Regular cardiac myocyte (primary cell): ENCODE measurements at places on chromosomes 3 and 15. TPM values are rescaled to one million over a fixed set of nuclear protein-coding genes. Genes with fewer than 3 reads are reported as not detected.

Gene ALPK3
- 3.3 and 5.4 TPM in 2 replicates for total RNA-seq

Gene KIF7
- total RNA-seq: 11.3 and 15.7 TPM in 2 replicates

Gene RRP9
- 24.0 and 65.4 TPM in 2 replicates for total RNA-seq

Gene RLBP1
- not detected in 2 replicates for total RNA-seq

Gene BTLA
- 0.56 TPM in 1 of 2 replicates, not detected in the other for total RNA-seq

Gene GOLGA8Q
- 0.58 and 1.4 TPM in 2 replicates for total RNA-seq

Gene C3orf52
- total RNA-seq: 7.9 and 9.3 TPM in 2 replicates
